Activated CD4-positive, alpha-beta T cell treated with anti-CD3 and anti-CD28 coated beads, Interleukin-2, amount 10 ng/mL, durations not matched to agents 24 days and 14 days (primary cell): ENCODE measurements at places on chromosomes 11 and 22. TPM values are rescaled to one million over a fixed set of nuclear protein-coding genes. Genes with fewer than 3 reads are reported as not detected.

DNA sequence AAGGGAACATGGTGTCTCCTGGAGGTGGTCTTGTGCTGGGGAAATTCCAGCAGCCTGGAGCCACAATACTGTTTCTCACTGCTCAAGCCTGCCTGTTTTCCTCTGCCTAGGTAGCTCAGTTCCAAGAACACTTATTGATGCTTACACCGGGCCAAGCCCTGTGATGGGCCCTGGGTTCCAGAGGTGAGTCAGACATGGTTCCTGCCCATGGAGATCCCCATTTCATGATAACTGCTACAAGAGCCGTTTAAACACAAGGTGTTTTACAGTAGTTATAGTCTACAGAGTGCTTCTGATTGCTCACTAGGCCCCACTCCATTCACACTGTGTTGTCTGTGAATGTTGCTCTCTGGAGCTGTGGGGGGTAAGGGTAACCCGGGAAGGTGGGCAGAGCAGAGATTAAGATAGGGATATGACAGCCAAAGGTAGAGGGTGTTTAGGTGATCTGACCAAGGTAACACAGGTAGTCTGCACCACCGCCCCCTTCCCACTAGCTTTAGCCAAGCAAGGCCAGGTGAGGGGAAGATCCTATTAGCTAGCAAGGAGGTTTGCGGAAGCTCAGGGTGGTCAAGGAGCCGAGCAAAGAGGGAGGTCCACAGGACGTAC is 696 bp upstream of the MICAL2 start:
- H3K4me3 ChIP-seq: peak overlapping the region; percentile 86
- peaks cover 56% of the 10 kb centered on the region for H3K4me1 ChIP-seq
- no peaks in the 10 kb centered on the region for H3K27me3 ChIP-seq
- peaks cover 24% of the 10 kb centered on the region for H3K36me3 ChIP-seq
- peak overlapping the region; percentile 99 for H3K27ac ChIP-seq
- peak; percentile 80 for DNase-seq

DNA sequence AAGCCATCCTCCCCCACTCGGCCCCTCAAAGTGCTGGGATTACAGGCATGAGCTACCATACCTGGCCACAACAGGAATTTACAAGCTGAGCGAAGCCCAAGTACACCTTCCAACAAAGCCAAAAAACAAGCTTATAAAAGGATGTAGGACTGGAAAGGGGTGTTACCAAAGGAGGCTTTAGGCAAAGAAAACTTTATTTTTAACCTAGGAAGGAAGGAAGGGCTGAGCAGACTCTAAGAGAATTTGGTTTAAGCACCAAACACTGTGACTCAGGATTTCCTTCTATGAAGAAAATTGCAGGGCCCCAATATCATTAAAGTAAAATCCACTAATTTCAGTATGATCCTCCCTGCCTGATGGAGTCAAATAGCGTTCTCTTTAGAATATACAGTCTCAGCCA is 12.1 kb downstream of the DENND5A start:
- H3K4me3 ChIP-seq: no peak overlapping the region
- peaks cover 22% of the 10 kb centered on the region for H3K36me3 ChIP-seq
- H3K27ac ChIP-seq: no peak overlapping the region
- DNase-seq: no peak
- H3K27me3 ChIP-seq: no peaks in the 10 kb centered on the region

- peaks cover 21% of the 10 kb centered on the region for H3K36me3 ChIP-seq
- peak; percentile 61 for DNase-seq
- peaks cover 23% of the 10 kb centered on the region for H3K4me1 ChIP-seq
- H3K27me3 ChIP-seq: no peaks in the 10 kb centered on the region
- H3K4me3 ChIP-seq: peak overlapping the region; percentile 97
- peak overlapping the region; percentile 98 for H3K27ac ChIP-seq
Measured at GRCh38 chr11:9462172-9462799, 1.5 kb downstream of the ZNF143 start.

- H3K36me3 ChIP-seq: peaks cover 41% of the 10 kb centered on the region
- no peaks in the 10 kb centered on the region for H3K27me3 ChIP-seq
- H3K4me3 ChIP-seq: no peak overlapping the region
- no peak for DNase-seq
Measured at GRCh38 chr11:18312012-18312411, 9.9 kb downstream of the HPS5 start.

DNA sequence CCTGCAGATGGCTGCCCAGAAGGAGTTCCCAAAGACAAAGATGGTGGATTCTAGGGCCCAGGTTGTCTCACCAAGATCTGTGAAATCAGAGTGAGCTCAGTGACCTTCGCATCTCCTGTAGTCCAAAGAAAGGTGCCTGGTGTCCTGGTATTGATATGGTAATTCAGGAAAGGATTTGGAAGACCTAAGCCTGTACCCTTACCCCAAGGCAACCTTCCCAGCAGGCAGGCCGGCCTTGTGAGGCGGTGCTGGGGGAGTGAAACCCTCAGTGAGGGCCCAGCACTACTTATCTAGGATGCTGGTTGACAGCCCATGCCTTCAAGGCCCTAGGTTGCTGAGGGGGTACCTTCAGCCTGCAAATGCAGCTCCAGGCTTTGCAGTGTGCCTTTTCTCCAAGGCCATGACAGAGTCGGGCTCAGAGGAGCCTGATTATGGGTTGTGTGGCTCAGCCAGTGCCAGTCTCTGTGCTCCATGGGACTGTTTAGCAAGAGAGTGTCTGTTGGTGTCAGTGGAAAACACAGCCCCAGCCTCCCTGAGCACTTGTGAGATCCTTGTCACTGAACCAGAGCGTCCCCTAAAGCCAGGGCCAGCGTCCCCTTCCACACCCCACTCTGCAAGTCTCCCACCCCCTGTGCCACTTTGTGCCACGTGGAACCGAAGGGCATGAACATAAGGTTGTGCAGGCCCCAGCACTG is 72.8 kb upstream of the MYOD1 start:
- no peak overlapping the region for H3K4me3 ChIP-seq
- no peak overlapping the region for H3K27ac ChIP-seq
- peak; percentile 31 for DNase-seq
- H3K4me1 ChIP-seq: peaks cover 2% of the 10 kb centered on the region
- H3K36me3 ChIP-seq: no peaks in the 10 kb centered on the region
- H3K27me3 ChIP-seq: peaks cover 9% of the 10 kb centered on the region

GRCh38 chr11:105297463-105297862 is 157.9 kb upstream of the CARD18 start:
- H3K36me3 ChIP-seq: no peaks in the 10 kb centered on the region
- no peak overlapping the region for H3K4me3 ChIP-seq
- H3K27ac ChIP-seq: no peak overlapping the region
- H3K4me1 ChIP-seq: peaks cover 3% of the 10 kb centered on the region

DNA sequence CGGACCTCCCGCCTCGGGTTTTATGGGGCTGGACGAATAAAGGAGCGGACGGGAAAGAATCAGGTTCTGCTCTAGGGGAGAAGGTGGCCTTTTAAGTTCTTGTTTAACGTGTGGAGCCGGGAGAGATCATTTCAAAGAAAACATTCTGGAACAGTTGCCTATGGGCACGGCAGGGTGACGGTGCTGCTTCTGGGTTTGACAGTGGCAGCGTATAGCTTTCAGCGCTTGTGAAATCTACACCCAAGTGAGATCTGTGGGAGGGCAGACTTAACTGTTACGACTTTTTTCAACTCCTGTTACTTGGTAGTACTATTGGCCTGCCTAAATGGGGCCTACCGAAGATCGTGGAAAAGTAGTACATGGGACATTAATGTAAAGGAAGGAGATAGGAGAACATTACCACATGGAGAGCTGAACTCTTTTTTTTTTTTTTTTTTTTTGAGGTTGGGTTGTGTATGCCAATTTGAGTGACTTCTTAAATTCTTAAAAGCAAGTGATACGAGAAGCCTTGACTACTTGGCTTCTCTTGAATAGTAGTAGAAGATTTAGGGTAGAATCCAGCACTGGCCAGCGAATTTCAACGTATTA is 743 bp downstream of the USP47 start:
- DNase-seq: peak; percentile 89
- no peak overlapping the region for H3K4me3 ChIP-seq
- H3K36me3 ChIP-seq: peaks cover 5% of the 10 kb centered on the region
- H3K4me1 ChIP-seq: peaks cover 32% of the 10 kb centered on the region
- H3K27ac ChIP-seq: no peak overlapping the region

DNA sequence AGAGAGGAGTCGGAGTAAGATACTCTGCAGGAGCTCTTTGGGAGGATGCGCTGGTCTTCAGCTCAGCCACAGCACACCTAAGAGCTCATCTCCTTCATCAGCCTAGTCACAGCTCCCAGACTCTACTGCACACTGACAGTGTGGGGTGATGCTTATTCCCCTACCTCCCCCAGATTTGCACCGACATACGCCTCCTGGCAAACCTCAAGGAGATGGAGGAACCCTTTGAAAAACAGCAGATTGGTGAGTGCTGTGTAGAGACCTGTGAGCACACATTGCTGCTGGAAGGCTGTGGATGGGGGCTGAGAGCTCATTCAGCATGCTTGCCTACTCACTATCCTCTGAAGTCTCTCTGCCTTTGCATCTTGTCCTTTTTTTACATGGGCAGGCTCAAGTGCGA is 9.3 kb upstream of the SGSM3 start:
- no peak overlapping the region for H3K4me3 ChIP-seq
- H3K4me1 ChIP-seq: peaks cover 3% of the 10 kb centered on the region
- no peaks in the 10 kb centered on the region for H3K27me3 ChIP-seq

- DNase-seq: no peak
- H3K36me3 ChIP-seq: no peaks in the 10 kb centered on the region
- no peak overlapping the region for H3K4me3 ChIP-seq
- no peaks in the 10 kb centered on the region for H3K4me1 ChIP-seq
- H3K27me3 ChIP-seq: no peaks in the 10 kb centered on the region
- no peak overlapping the region for H3K27ac ChIP-seq
Measured at GRCh38 chr11:87465716-87466115, 428.0 kb downstream of the TMEM135 start.

DNA sequence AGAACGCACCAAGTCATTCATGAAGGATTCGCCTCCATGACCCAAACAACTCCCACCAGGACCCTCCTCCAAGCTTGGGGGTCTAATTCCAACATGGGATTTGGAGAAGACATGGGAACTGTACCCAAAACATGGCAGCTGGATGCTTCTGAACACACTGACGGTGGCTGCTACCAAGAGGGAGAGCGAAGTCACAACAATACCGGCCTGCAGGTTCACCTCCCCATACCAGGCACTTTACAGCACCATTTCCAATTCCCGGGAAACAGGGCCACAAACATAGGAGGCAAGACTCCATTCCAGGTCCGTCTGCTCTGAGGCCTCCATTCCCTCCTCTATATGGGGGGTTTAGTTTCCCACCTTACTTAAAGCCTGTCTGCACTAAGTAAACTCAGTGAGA is 75.8 kb downstream of the LINC01488 start:
- DNase-seq: no peak
- H3K4me3 ChIP-seq: no peak overlapping the region
- no peaks in the 10 kb centered on the region for H3K36me3 ChIP-seq
- H3K27ac ChIP-seq: no peak overlapping the region
- H3K27me3 ChIP-seq: peaks cover 16% of the 10 kb centered on the region

- no peaks in the 10 kb centered on the region for H3K4me1 ChIP-seq
- H3K4me3 ChIP-seq: no peak overlapping the region
- no peak for DNase-seq
- H3K27ac ChIP-seq: no peak overlapping the region
Measured at GRCh38 chr11:44409558-44410236, 99.8 kb upstream of the ALX4 start.

DNA sequence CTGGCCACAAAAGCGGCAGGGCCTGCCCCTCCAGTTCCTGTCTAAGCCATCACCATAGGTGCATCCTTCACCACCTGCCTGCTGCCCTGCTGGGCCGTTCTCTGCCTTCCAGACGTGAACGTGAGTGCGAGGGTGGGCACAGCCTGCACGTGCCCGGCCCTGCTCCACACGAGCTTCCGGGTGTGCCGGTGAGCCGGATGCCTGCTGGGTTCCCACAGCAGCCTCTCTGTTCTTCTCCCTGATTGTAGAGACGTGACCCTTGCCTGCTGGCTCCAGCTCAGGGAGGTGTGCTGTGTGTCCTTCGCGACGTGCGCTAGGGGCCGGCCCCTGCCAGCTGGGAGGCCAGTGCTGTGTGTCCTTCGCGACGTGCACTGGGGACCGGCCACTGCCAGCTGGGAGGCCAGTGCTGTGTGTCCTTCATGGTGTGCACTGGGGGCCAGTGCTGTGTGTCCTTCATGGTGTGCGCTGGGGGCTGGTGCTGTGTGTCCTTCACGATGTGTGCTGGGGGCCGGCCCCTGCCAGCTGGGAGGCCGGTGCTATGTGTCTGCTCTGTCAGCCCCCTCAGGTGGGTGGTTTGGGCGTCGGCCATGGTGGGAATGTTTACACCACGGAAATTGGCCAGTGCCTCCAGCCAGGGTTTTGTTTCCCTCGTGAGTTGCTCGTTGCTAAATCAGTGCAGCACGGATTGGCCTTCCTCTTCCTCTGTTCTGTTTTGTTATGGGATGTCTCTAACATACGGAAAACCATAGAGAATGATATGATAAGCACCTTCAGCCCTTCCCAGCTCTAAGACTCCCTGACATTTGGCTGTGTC is 35.4 kb upstream of the BRSK2 start:
- no peaks in the 10 kb centered on the region for H3K4me1 ChIP-seq
- H3K27ac ChIP-seq: no peak overlapping the region
- no peak overlapping the region for H3K4me3 ChIP-seq
- no peak for DNase-seq
- H3K27me3 ChIP-seq: peaks cover 2% of the 10 kb centered on the region

GRCh38 chr11:64850979-64851567 is 6.6 kb upstream of the CDC42BPG start:
- peaks cover 67% of the 10 kb centered on the region for H3K4me1 ChIP-seq
- H3K36me3 ChIP-seq: peaks cover 34% of the 10 kb centered on the region
- H3K27me3 ChIP-seq: no peaks in the 10 kb centered on the region
- H3K27ac ChIP-seq: peak overlapping the region; percentile 87
- peak; percentile 87 for DNase-seq

DNA sequence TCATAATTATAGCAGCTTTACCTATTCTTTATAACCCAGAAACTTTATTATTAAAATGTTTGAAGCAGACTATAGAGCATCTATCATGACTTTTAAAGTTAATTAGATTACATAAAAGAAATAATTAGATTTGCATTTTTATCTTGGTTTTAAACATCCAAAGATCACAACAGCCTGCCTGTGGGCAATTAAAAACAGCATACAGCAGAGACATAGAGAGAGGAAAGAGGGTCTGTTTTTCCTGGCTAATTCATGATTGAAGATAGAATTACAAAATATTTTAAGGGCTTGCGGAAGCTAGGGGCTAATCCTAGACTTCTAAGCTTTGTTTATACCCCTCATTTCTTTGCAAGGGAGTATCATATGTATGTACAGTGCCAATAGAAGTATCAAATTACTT is 178.1 kb downstream of the SOX6 start:
- H3K36me3 ChIP-seq: no peaks in the 10 kb centered on the region
- no peak for DNase-seq
- no peaks in the 10 kb centered on the region for H3K27me3 ChIP-seq
- no peaks in the 10 kb centered on the region for H3K4me1 ChIP-seq
- no peak overlapping the region for H3K27ac ChIP-seq

Gene C1QTNF4
- total RNA-seq: 0.19 TPM in 2 replicates

Gene OR10W1
- not detected in 2 replicates for total RNA-seq

Gene C11orf91
- 0.51 TPM in 1 of 2 replicates, not detected in the other for total RNA-seq

Gene NPTXR
- total RNA-seq: 0.98 and 1.0 TPM in 2 replicates

Gene MS4A14
- total RNA-seq: not detected in 2 replicates

Gene GAB4
- total RNA-seq: not detected in 2 replicates

Gene TSPAN32
- 2.4 and 2.6 TPM in 2 replicates for total RNA-seq

Gene MYRF
- total RNA-seq: 1.1 and 1.2 TPM in 2 replicates
